ENCODE measurements at places on chromosomes 3 and 15.

DNA sequence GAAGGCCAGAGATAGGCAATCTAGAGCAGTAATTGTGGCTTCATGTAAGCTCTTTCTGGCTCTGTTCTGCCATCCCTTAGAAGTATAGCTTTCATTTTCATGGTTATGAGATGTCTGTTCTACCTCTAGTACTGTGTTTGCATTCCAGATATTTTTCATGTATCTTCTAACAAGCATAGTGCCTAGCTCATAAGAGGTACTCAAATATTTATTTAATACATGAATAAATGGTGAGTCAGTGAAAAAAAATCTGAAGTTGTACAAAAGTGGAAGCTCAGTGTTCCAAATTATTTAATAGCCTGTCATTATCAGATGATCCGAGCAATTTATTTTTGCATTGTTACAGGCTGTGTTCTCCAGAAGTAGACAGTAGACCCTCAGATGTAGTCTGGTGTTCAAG, 64.3 kb downstream of the OXSM start:
- DNase-seq = no peak

GRCh38 chr15:70453766-70454165, 309.6 kb downstream of the UACA start:
- no peak for DNase-seq

- no peak for DNase-seq
Observed at GRCh38 chr3:140553591-140553990, 124.3 kb upstream of the TRIM42 start.

- DNase-seq = no peak
Observed at GRCh38 chr3:41932464-41932863, 29.4 kb downstream of the ULK4 start.

- no peak for DNase-seq
Observed at GRCh38 chr3:172065527-172065926, 26.1 kb downstream of the FNDC3B start.

GRCh38 chr3:17140670-17141505, 256.1 kb downstream of the PLCL2 start:
- no peak for DNase-seq
